ENCODE measurements at places on chromosomes 2 and 18. TPM values are rescaled to one million over a fixed set of nuclear protein-coding genes. Genes with fewer than 3 reads are reported as not detected.
A peak's percentile ranks its signal among the peaks of the same experiment; 100 is the strongest.

- DNase-seq: no peak
Measured at GRCh38 chr18:39998317-39998716, 1956.7 kb upstream of the PIK3C3 start.

DNA sequence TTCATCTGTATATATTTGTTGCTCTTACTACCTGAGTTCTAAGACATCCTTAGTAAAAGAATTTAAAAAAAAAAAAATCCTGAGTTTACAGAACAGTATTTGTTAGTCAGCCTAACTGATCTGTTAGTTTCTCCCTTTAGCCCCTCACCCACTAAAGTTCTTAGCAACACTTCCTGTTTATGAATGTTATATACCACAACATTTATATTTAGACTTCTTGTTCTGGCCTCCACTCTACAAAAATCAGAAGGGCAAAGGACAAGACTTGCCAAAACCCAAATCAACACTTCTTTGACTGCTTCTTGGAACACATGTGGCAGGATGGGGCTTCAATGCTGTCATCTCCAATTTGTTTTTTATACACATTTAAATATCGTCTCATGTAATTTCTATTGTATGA, 71.1 kb downstream of the MGAT5 start:
- no peak for DNase-seq

DNA sequence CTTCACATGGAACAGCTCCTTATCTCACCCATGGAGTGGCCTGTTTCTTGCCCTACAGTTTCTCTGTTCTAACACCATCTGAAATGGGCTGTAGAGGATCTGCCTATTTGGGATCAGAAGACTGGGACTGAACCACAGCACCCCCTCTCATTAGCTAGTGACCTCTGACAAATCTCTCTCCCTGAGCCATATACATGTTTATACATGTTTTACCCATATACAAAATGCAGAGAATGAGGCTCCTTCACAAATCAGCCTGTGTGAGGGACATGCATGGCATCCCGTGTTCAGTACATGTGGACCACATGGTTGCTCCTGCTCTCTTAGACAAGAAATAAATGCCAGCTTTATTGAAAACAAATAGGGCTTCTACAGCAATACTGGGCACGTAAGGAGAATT, 282.7 kb downstream of the ALK start:
- no peak for DNase-seq

DNA sequence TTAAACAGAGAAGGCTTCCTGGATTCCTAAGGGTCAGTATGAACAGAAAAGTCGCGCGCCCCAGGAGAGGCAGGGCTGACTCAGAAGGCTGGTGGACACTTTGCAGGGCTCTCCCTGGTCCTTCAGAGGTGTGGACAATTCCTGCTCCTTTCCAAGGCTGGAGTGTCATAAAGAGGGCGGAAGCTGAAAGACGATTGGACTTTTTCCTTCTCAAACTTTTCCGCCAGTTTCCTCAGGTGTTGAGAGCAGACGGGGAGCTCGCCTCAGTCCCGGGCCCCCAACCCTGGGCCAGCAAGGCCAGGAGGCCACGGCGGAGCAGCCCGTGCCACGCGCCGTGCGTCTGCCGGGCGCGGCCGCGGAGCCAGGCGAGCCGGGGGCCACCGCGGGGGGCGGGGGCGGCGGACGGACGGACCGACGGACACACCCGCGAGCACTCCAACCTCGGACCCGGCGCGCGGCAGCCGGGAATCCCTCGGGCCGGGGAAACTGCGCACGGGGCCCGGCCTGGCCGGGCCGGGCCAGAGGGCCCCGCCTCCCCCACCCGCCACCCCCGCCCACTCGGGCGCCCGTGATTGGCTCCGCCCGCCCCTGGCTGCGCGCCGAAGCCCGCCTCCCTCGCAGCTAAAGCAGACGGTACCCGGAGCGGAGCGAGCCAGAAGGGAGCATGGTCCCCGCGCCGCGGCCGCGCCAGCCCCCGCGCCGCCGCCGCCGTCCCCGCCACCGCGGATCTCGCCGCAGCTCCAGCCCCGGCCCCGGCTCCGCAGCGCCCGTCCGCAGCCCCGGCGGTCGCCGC, at the start of gene KLHL29:
TSS of gene KLHL29 (plus strand) at position 629 of the 793 bp plus-strand sequence. CDS start 177,018 bp downstream, outside the sequence.
- no peak for DNase-seq

- DNase-seq: no peak
Measured at GRCh38 chr2:64001382-64002101, 17.7 kb downstream of the VPS54 start.

DNA sequence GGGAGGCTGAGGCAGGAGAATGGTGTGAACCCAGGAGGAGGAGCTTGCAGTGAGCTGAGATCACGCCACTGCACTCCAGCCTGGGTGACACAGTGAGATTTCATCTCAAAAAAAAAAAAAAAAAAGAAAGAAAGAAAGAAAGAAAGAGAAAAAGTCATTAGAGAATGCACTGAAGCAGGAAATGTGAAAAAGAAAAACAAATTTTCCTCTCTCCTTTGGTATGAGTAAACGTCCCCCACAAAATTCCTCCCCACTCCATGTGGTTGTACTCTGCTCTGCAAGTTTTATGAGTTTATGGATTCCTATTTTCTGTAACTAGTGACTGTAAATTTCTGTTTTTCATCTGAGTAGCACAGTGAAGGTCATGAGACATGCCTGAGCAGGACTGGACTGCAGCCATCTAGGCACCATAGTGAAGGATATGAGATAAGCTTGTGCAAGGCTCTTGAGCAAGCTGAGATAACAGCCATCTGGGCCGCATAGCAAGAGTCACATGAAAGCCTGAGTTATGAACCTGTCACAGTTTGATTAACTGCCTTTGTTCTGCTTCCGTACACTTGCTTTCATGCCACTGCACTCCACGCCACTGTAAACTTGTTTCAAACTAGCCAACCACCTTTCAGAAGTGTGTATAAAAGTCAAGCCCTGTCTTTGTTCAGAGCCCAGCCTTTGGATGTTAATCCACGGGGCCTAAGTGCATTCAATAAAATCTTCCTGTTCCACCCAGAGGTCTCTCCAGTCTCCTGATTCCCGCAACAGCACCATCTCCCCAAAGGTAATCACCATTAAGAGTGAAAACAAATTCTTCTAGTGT, 50.2 kb downstream of the SKA1 start:
- peak; percentile 45 for DNase-seq

DNA sequence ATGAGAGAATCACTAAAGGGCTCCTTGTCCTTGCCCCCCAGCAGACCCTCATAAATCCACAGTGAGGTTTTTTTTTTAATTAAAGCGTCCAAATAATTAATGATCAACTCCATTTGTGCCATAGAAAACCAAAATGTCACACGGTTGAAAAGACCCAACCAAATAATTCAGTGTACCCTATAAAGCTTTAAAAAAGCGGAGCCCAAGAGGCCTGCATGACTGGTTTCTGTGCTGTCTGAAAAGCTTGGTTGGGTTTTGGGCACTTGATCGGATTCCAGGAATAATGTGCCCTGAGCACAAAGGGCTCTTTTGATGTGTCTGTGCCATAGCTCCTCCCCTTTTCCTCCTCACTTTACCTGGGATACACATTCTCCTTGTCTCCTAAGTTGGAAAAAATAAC, 523.2 kb downstream of the TNS1 start:
- DNase-seq: no peak

- no peak for DNase-seq
Measured at GRCh38 chr2:97967216-97967592, 28.5 kb downstream of the TMEM131 start.

GRCh38 chr2:224283466-224283965, 118.4 kb downstream of the FAM124B start:
- DNase-seq: no peak

DNA sequence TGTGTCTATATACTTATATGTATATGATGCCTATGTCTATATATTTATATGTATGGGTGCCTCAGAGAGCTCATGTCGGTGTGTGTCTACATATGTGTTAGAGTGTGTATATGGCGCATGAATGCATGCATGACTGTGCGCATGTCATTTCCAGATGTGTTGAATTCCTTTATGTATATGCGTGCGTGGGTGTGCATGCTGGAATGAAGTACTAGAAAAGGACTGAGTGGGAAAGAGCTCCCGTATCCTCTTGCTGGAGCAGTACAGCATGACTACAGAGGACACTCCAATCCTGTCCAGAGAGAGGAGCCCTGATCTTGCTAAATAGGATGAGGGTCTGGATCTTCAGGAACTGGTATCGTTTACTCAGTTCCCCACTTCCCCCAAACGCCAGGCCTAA, 56.8 kb upstream of the LRPPRC start:
- no peak for DNase-seq

- no peak for DNase-seq
Measured at GRCh38 chr2:26704441-26704977, 12.0 kb downstream of the KCNK3 start.

- DNase-seq: no peak
Measured at GRCh38 chr18:46466234-46467160, 190.5 kb downstream of the LOXHD1 start.

GRCh38 chr2:221170548-221170947, 401.6 kb downstream of the EPHA4 start:
- no peak for DNase-seq

C2orf78 gene
- total RNA-seq: not detected

POTEC gene
- total RNA-seq: not detected

ACTR3 gene
- 252 TPM for total RNA-seq

PECR gene
- total RNA-seq: 6.5 TPM

MBD2 gene
- 21.7 TPM for total RNA-seq

SERPINB13 gene
- total RNA-seq: not detected

ACMSD gene
- not detected for total RNA-seq

PJVK gene
- total RNA-seq: 0.15 TPM

All from glomerular endothelial cell (primary cell).